ENCODE measurements at places on chromosomes 2 and 18.

GRCh38 chr2:14700753-14701152 is 68.2 kb downstream of the LRATD1 start:
- no peak for DNase-seq

- DNase-seq, result no peak
These were observed 206.0 kb downstream of the NCK2 start for GRCh38 chr2:105950521-105951383.

DNA sequence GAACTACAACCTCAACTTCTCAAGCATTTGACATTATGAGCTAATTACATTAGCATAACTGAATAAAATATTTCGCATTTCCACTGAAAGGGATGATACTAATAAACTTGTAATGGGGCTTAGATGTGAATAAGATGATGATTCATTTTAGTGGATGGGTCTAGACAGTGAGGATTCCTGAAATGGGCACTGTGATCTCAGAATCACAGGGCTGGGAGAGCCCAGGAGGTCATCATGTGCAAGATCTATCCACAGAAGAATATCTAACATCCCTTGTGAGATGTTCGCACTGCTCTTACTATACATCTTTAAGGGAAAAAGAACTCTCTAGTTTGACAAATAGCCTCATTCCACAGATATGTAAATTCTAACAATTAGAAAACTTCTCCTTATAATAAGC is 245.7 kb downstream of the DYM start:
- DNase-seq, result no peak

GRCh38 chr18:78323453-78324197 is 656.0 kb upstream of the SALL3 start:
- DNase-seq, result no peak

GRCh38 chr2:79576451-79576850 is 63.6 kb downstream of the CTNNA2 start:
- no peak for DNase-seq
